ENCODE measurements at places on chromosomes 1 and 21. TPM values are rescaled to one million over a fixed set of nuclear protein-coding genes. Genes with fewer than 3 reads are reported as not detected.

DMBX1 gene
- not detected for total RNA-seq

CD1E gene
- total RNA-seq, result not detected

ZFP69 gene
- 3.6 TPM for total RNA-seq

PRAMEF8 gene
- not detected for total RNA-seq

NLRP3 gene
- total RNA-seq, result 4.1 TPM

NKAIN1 gene
- total RNA-seq, result not detected

ATAD3C gene
- total RNA-seq, result 1.4 TPM

ZNF648 gene
- not detected for total RNA-seq

AQP10 gene
- total RNA-seq, result not detected

RPRD2 gene
- total RNA-seq, result 39.3 TPM

CHIA gene
- total RNA-seq, result not detected

EVI5 gene
- 0.65 TPM for total RNA-seq

KLF17 gene
- not detected for total RNA-seq

KCNA2 gene
- 3.5 TPM for total RNA-seq

KANK4 gene
- total RNA-seq, result not detected

TNFRSF18 gene
- 9.3 TPM for total RNA-seq

IGSF3 gene
- 0.08 TPM for total RNA-seq

XCL2 gene
- total RNA-seq, result not detected

MAN1C1 gene
- total RNA-seq, result 40.9 TPM

CRYBG2 gene
- 0.87 TPM for total RNA-seq

PGLYRP3 gene
- not detected for total RNA-seq

SPRR4 gene
- total RNA-seq, result not detected

TMEM269 gene
- total RNA-seq, result 0.30 TPM

SLC44A3 gene
- not detected for total RNA-seq

RNF186 gene
- not detected for total RNA-seq

PTPN7 gene
- 166 TPM for total RNA-seq

RGS1 gene
- total RNA-seq, result 19.9 TPM

SMIM1 gene
- total RNA-seq, result 0.89 TPM

CAMK2N1 gene
- total RNA-seq, result 1.1 TPM

FCRL4 gene
- not detected for total RNA-seq

SLC30A1 gene
- total RNA-seq, result 9.7 TPM

SASS6 gene
- total RNA-seq, result 10.3 TPM

TMEM51 gene
- total RNA-seq, result 0.26 TPM

NPL gene
- total RNA-seq, result 2.4 TPM

TTC4 gene
- total RNA-seq, result 18.5 TPM

TLR5 gene
- 0.17 TPM for total RNA-seq

SLC35A3 gene
- total RNA-seq, result 16.5 TPM

ELAVL4 gene
- total RNA-seq, result not detected

NCAM2 gene
- not detected for total RNA-seq

MNDA gene
- not detected for total RNA-seq

FTCD gene
- total RNA-seq, result 0.24 TPM

HES4 gene
- not detected for total RNA-seq

ZBED6 gene
- total RNA-seq, result 20.5 TPM

TGFBR3 gene
- total RNA-seq, result 11.5 TPM

FAM229A gene
- total RNA-seq, result 13.5 TPM

DTL gene
- total RNA-seq, result 43.7 TPM

PPFIA4 gene
- total RNA-seq, result 45.8 TPM

KRTAP11-1 gene
- total RNA-seq, result not detected

THEM5 gene
- not detected for total RNA-seq

GJA5 gene
- not detected for total RNA-seq

HCN3 gene
- 4.3 TPM for total RNA-seq

ADORA3 gene
- total RNA-seq, result not detected

TEDDM1 gene
- not detected for total RNA-seq

MANEAL gene
- 0.91 TPM for total RNA-seq

All from activated naive CD4-positive, alpha-beta T cell treated with anti-CD3 and anti-CD28 coated beads, Interleukin-2, amount 10 ng/mL, durations not matched to agents 5 hours and 36 hours (primary cell).